Brain pericyte (primary cell): ENCODE measurements at places on chromosomes 12 and 14.

DNA sequence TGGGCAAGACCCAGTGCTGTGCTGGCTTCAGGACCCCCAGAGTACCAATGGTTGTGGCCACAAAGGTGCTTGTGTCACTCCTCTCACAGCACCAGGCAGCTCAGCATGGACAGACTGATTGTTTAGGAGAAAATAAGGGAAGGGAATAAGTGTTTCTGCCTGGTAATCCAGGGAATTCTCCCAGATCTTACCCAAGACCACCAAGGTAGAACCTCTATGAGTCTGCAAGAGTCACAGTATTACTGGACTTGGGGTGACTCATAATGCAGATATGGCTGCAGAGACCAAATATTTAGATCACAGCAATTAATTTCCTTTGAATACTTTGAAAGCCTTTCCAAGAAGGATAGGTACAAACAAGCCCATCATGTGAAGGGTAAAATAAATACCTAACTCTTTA is 1178.3 kb upstream of the FLRT2 start:
- DNase-seq: no peak

- no peak for DNase-seq
These were observed 127.5 kb downstream of the MED13L start for GRCh38 chr12:116150001-116150400.

DNA sequence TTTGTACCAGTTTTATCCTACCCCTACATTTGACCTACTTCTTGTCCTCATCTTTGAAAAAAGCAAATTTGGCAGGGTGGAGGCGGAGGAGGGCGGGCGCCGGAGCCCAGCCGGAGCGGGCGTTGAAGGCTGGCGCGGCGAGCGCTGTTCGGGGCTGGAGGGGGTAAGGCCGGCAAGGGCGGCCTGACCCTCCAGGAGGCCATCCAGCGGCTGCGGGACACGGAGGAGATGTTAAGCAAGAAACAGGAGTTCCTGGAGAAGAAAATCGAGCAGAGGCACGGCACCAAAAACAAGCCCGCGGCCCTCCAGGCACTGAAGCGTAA is 27.2 kb downstream of the FBXO34 start:
- no peak for DNase-seq

- DNase-seq: no peak
These were observed 90.7 kb downstream of the SINHCAF start for GRCh38 chr12:31234955-31235867.

GRCh38 chr14:92217936-92218335 is 96.2 kb downstream of the CPSF2 start:
- DNase-seq: no peak

DNA sequence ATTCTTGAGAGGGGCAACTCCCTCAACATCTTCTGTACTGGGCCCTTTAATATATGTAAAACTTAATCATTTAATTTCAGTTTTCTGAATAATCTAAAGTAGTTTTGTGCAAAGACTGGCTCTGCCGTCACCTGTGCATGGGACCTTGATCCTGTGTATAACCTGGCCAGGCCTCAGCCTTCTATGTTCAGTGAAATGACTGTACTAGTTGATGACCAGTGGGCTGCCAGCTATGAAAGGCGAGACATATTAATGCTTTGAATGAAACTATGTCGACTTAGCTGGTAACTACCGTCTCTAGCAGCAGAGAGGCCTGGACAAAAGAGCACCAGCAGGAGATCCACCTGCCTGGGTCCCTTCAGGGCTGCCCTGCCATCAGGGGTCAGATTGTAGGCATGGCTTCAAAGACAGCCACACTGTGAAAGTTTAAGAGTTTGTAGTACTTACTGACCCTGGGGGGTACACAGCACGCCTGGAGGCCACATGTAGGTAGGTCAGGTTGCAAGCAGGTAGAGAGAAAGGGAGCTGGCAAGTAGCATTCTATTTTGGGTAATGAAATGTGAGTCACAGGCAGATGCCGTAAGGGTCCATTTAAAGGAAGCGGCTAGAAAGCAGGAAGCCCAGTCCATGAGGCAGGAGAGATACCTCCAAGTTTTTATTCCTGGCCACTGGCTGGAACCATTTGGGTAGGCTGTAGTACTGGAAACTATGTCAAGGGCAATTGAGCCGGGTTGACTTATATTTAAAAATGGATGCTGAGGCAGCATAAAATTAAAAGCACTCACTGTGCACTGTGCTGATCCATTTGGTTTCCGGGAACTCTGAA is 77.2 kb downstream of the BHLHE41 start:
- DNase-seq: no peak

GRCh38 chr12:130568501-130568900 is 147.6 kb downstream of the RIMBP2 start:
- DNase-seq: no peak

GRCh38 chr14:75070383-75070782 is 942 bp downstream of the ZC2HC1C start:
- no peak for DNase-seq

DNA sequence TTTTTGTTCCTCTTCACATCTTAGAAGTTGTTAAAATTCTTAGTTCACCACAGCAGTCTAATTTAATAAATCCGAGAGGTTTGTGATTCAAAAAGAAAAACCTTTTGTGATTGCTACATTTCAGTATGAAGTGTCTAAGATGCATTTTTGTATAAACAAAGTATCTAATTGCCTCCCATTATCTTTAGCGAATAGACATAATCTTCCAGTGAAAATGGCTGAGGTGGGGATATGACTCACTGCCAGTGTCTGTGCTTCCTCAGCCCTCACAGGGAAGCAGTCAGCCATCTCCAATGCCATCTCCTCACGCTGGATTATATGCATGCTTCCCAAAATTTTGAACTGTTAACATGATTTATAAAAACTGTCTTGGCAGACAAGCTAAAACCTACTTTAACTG is 7.6 kb downstream of the GCH1 start:
- DNase-seq: no peak

DNA sequence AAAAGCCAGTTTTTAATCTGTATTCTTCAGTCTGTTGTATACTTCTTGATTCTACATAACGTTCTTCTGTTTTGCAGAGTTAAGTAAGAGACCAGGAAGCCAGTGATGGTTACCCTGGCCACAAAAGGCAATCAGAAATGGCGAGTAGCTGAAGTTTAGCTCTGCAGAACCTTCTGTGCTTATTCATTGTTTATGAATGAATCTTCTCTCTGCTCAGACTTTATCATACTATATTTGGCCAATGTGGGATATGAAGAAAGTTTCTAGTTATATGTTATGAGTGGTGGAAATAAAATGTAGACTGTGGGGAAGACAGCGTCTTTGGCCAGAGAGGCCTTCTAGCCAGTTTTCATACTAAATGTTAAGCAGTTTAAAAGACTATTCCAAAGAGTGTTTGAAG is 249.9 kb upstream of the RGS6 start:
- no peak for DNase-seq

GRCh38 chr14:39265033-39265432 is 31.3 kb downstream of the MIA2 start:
- no peak for DNase-seq

GRCh38 chr14:79028281-79028680 is 858.1 kb downstream of the NRXN3 start:
- no peak for DNase-seq

- DNase-seq: no peak
These were observed 74.9 kb downstream of the NEDD1 start for GRCh38 chr12:96981911-96982310.
